ENCODE measurements at places on chromosomes 6 and 20.

- DNase-seq = no peak
These were observed 337.0 kb downstream of the THBS2 start for GRCh38 chr6:168916576-168917211.

DNA sequence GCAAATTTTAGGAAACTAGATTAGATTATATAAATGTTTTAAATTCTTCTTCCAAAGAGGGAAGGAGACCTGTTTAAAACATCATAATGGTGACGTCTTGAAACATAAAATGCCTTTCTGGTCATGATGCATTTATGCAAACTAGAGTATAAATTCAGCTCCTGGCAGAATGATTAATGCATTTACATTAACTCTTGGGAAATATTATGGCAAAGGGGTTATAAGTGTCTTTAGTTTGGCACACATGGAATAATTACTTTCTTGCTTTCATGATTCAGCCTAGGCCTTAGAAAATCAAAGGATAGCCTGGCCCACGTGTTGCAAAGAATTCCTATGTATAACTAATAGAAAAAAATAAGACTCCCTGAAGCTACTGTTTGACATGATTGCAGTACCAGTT lies 639.2 kb downstream of the RFPL4B start:
- peak; percentile 67 for DNase-seq

DNA sequence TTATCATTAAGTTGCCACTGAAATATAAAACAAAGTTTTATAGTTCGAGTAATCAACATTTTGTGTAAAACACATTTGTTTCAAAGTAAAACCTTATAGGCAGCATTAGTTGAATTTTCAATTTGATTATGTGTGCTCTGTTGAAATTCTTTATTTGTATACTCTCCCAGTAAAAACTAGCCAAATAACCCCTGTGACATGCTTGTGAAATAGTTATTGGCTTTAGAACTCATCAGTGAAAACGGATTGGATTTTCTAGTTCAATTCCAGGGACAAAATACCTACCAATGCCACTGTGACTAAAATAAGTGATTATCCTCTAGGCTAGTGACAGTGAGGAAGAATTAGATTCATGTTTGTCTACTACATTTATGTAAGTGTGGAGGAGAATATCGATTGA lies 212.9 kb downstream of the TMEM200A start:
- no peak for DNase-seq

DNA sequence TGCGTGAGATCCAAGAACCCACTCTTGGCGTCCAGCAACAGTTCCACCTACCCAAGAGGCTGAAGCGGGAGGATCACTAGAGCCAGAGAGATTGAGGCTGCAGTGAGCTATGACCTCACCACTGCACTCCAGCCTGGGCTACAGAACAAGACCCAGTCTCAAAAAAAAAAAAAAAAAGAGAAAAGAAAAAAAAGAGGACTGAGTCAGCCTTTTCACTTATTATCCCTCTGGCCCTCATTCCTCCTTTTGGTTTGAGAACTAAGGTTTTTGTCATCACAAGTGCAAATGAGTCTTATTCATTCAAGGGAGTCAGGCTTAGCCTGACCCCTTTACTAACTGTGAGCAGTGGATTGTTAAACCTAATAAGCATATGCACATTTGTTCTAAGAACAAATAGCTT lies 37.9 kb upstream of the JARID2 start:
- DNase-seq = peak; percentile 50

GRCh38 chr20:2697768-2698167 lies 5.2 kb downstream of the EBF4 start:
- DNase-seq = no peak

- DNase-seq = no peak
These were observed 16.5 kb upstream of the BHLHE23 start for GRCh38 chr20:63023071-63023935.

DNA sequence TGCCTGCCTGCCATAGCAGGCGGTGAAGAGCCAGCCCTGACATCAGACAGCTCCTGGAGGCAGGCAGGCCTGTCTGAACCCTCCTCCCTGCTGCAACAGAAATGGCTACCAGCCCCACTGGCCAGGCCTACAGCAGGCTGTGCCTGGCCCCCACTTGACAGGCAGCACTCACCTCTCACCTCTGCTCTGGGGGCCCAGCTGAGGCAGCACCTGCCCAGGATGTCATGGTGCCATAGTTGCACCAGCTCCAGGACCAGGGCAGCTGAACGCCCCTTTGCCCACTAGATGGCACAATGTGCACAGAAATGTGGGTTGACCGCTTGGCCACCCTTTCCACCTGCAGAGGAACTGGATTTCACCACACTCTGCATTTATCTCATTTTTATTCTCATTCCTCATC lies 30.6 kb downstream of the MRPL14 start:
- DNase-seq = peak; percentile 72

GRCh38 chr20:53934421-53935343 lies 135.7 kb downstream of the BCAS1 start:
- peak; percentile 84 for DNase-seq

DNA sequence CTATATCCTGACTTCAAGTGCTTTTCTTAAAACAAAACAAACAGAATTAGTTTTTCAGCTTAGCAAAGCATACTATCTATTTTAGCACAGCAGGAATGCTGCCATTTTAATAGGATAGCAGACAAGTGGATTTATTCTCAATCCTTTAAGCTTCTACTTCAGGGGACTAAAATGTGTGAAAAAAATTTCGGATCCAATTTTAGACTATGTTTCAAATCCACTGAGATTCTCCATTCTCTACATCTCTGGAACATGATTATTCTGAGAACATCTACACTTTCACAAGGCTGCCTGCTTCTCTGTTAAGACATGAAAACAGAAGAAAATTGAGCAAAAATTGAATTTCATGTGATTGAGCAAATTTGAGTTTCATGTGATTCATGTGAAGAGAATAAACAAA lies 1321.3 kb downstream of the HACE1 start:
- DNase-seq = no peak

- DNase-seq = no peak
These were observed 30.6 kb downstream of the TFEB start for GRCh38 chr6:41704656-41705310.

All from IMR-90 (cell line).